CD14-positive monocyte (primary cell): ENCODE measurements at places on chromosomes 3 and 15. TPM values are rescaled to one million over a fixed set of nuclear protein-coding genes. Genes with fewer than 3 reads are reported as not detected.

- DNase-seq, result no peak
- H3K4me1 ChIP-seq, result peaks cover 9% of the 10 kb centered on the region
- H3K4me3 ChIP-seq, result no peak overlapping the region
These were observed 141.6 kb upstream of the IGF1R start for GRCh38 chr15:98506711-98507110.

The EFCAB12 gene
- polyA plus RNA-seq, result not detected

The ACTRT3 gene
- 0.08 TPM for polyA plus RNA-seq

GRCh38 chr3:13552857-13553652 lies 4.1 kb downstream of the FBLN2 start:
- peaks cover 3% of the 10 kb centered on the region for H3K4me1 ChIP-seq
- no peaks in the 10 kb centered on the region for H3K36me3 ChIP-seq
- H3K27me3 ChIP-seq, result peaks cover 7% of the 10 kb centered on the region
- no peak overlapping the region for H3K4me3 ChIP-seq
- H3K27ac ChIP-seq, result no peak overlapping the region

The SLMAP gene
- 7.5 and 17.6 TPM in 2 replicates for polyA plus RNA-seq

DNA sequence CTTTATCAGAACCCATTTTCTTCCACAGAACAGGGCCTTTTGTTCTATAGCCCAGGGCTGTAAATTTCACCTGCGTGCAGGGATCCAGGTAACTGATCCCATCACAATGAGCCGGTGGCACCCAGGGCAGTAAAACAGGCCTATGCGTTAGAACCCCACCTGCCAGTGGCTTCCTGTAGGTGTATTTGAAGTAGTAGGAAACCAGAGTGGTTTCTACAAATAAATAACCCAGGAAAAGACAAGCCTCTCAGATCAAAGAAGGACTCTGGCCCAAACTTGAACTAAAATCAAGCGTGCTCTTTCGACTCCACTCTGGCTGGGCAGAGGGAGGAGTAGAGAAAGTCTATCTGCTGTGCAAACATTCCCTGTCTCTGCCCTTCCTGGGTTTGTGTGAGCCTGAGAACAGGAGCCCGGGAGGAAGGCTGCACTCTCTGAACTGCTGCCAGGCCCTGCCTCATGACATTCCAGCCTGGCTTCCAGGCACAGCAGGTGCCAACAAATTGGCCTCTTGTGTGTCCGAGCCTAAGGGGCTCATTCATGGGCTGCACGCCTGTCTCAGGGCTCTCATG lies 77.7 kb downstream of the CEMIP start:
- no peak overlapping the region for H3K4me3 ChIP-seq
- H3K4me1 ChIP-seq, result no peaks in the 10 kb centered on the region
- no peak for DNase-seq
- no peak overlapping the region for H3K27ac ChIP-seq
- no peaks in the 10 kb centered on the region for H3K36me3 ChIP-seq

- H3K27ac ChIP-seq, result no peak overlapping the region
- H3K4me1 ChIP-seq, result no peaks in the 10 kb centered on the region
- H3K36me3 ChIP-seq, result no peaks in the 10 kb centered on the region
- H3K4me3 ChIP-seq, result no peak overlapping the region
These were observed 958.8 kb downstream of the ZPLD1 start for GRCh38 chr3:103393395-103394186.

The ARHGEF3 gene
- polyA plus RNA-seq, result 29.5 TPM

The ST6GAL1 gene
- polyA plus RNA-seq, result 14.2 and 24.4 TPM in 2 replicates

DNA sequence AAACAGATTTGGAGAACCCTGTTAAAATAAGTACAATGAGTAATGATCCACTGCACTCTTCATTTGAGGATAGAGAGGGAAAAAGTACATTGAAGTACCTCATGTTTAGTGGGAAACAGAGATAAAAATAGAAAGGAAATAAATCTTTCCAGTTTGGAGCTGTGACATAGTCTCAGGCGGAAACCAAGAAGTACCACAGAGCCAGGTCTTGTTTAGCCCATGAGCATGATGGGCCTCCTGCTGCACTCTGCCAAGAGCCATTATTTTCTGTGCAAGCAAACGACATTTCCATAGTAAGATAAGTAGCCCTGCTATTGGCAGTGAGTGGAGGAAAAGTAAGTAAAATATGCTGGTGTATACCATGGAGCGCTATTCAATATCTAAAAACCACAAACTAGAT lies 796.1 kb downstream of the TBL1XR1 start:
- no peak overlapping the region for H3K27ac ChIP-seq
- no peaks in the 10 kb centered on the region for H3K36me3 ChIP-seq
- H3K4me3 ChIP-seq, result no peak overlapping the region
- DNase-seq, result no peak
- H3K27me3 ChIP-seq, result no peaks in the 10 kb centered on the region
- H3K4me1 ChIP-seq, result no peaks in the 10 kb centered on the region

The ARMC8 gene
- polyA plus RNA-seq, result 34.3 TPM

The CLRN1 gene
- polyA plus RNA-seq, result not detected

The SEMA5B gene
- not detected for polyA plus RNA-seq

GRCh38 chr3:48435774-48436476 lies 4.0 kb downstream of the CCDC51 start:
- H3K27ac ChIP-seq, result peak overlapping the region; percentile 42
- H3K27me3 ChIP-seq, result no peaks in the 10 kb centered on the region
- peaks cover 28% of the 10 kb centered on the region for H3K4me1 ChIP-seq
- peaks cover 12% of the 10 kb centered on the region for H3K36me3 ChIP-seq
- H3K4me3 ChIP-seq, result no peak overlapping the region

GRCh38 chr3:152289708-152290107 lies 21.0 kb downstream of the MBNL1 start:
- DNase-seq, result no peak
- H3K27me3 ChIP-seq, result no peaks in the 10 kb centered on the region
- peaks cover 30% of the 10 kb centered on the region for H3K4me1 ChIP-seq
- H3K36me3 ChIP-seq, result no peaks in the 10 kb centered on the region
- H3K4me3 ChIP-seq, result no peak overlapping the region
